NCI-H1092 treated with DMSO at 0.1 percent for 48 hours (cell line): ENCODE measurements at places on chromosomes 4 and X.
A peak's percentile ranks its signal among the peaks of the same experiment; 100 is the strongest.

- no peak for DNase-seq
Observed at GRCh38 chr4:81142744-81143143, 72.3 kb downstream of the PRKG2 start.

GRCh38 chr4:86156531-86156930 is 203.3 kb downstream of the MAPK10 start:
- DNase-seq: no peak

DNA sequence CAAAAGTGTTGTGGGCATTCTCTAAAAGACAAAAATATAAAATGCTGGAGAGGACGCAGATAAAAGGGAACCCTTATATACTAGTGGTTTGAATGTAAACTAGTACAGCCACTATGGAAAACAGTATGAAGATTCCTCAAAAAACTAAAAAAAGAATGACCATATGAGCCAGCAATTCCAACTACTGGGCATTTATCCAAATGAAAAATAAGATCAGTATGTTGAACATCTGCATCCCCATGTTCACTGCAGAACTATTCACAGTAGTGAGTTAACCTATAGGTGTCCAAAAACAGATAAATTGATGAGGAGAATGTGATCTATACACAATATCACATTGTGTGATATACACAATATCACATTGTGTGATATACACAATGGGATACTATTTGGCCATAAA is 1615.3 kb downstream of the PCDH18 start:
- no peak for DNase-seq

DNA sequence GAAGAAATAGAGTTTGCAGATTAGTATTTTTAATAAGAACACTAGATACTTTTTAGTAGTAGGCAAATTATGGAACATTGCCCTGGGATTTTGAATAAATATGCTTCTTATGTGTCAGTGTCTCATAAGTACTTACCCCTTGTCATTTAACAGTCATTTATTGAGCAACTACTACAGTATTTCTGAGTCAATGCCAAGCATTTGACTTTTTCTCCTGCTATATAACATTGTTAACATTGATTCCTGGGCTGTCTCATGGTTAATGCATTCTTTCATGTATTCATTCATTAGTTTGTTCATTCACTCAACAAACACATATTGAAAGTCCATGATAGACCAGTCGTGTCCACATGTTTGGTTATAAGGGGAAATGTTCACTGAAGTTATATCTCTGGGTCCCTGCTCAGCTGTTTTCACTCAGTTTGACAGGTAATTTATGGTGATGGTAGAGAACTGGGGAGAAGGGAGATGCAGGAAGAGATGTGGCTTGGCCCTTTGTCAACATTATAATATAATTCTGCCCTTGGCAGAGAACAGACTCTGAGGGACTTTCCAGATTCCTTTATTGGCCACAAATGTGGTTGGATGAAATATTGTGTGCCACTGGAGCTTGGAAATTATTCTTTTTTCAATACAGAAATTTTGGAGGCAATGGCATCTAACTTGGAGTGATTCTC is 49.8 kb downstream of the OSTC start:
- DNase-seq: no peak

- DNase-seq: peak; percentile 21
Observed at GRCh38 chrX:57156397-57157049, 19.3 kb upstream of the SPIN2A start.

DNA sequence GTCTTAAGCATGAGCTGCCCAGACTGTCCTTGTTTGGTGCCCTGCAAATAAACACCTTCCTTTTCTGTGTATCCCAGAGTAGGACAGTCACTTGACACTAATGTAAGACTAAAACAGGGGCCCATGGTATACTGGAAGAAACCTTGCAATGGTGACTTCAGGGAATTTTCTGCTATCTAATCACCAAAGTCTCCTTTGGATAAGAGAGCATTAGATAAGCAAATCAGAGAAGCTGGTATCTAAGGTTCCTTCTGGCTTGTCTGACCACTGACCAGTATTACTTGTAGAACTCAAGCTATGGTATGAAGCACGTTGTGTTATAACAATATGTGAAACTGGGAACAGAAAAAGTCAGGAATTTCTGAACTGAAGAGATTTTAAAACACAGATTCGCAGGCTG is 173.9 kb downstream of the COL25A1 start:
- DNase-seq: no peak

DNA sequence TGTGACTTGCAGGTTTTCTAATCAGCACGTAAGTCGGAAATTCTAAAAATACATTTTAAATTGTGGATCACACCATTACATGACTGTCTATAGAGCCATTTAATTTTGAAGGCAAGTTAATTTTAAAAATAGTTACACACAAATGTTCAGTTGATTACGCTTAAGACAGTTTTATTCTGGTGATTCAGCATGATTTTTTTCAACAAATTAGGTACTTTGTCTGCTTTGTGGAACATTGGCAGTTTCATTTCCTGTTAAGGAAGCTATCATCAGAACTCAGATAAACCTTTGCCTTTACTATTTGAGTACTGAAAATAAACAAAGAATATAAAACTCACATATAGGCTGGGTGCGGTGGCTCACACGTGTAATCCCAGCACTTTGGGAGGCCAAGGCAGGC is 19.5 kb downstream of the SAT1 start:
- DNase-seq: no peak

- DNase-seq: no peak
Observed at GRCh38 chr4:17510582-17510981, 1.3 kb downstream of the QDPR start.
